NCI-H446 treated with DMSO at 0.1 percent for 48 hours (cell line): ENCODE measurements at places on chromosomes 5 and 9.

GRCh38 chr5:54519509-54519876, 1.9 kb downstream of the SNX18 start:
- DNase-seq = no peak

DNA sequence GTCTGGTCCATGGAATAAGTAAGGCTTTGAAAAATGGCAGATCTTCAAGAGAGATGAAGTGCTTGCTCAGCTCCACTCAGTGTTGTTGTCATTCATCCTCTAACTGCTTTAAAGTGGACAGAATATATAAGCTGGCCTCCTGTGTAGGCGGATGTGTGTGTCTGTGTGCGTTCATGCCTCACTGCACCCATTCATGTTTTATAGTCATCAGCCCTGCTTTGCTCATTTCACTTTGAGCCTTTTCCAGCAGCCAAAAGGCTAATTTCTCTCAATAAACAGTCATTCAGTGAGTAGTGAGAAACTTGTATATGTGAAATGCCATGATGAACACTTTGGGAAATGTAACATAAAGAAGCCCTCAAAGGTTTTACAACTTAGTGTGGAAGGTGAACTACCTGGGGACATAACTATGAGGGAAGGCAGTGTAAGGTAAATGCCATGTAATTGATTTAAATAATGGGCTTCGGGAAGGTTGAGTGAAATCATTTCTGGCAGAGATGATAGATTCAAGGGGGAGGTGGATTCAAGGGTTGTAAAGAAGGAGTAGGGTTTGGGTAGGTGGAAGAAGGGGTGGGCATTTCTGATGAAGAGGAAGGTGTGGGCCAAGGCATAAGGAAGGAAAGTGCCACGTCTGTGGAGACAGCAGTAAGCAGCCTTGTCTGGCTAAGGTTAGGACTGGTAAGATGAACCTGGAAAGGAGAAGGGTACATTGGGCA, 15.7 kb downstream of the TTC23L start:
- DNase-seq = peak; percentile 61

DNA sequence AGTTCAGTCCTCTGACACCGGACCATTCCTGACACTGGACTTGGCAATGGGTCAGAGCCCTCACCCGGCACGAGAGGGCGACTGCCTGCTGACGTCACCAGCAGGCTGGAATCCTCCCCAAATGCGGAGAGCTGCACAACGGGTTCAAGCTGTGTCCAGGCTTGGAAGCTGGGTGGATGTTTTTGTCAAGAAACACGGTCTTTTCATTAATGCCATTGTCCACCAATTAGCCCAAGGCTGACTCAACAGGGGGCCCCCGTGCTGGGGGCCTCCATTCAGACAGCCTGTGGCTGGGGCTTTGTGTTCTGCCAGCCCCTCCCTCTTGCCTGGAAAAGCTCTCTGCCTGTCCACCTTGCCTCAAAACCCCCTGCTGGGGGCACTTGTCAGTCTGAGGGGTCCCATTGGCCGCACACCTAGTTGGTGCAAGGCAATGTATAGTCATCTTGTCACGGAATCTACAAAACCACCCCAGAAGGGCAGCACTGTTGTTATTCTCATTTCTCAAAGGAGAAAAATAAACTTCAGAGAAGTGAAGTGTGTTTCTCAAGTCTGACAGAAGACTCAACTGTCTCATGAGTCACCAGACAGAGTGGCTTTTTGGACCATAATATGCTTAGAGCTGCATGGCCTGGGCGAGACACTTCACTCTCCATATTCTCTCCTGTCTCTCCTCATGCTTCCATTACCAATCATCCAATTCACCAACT, 24.6 kb downstream of the NDUFA8 start:
- no peak for DNase-seq

DNA sequence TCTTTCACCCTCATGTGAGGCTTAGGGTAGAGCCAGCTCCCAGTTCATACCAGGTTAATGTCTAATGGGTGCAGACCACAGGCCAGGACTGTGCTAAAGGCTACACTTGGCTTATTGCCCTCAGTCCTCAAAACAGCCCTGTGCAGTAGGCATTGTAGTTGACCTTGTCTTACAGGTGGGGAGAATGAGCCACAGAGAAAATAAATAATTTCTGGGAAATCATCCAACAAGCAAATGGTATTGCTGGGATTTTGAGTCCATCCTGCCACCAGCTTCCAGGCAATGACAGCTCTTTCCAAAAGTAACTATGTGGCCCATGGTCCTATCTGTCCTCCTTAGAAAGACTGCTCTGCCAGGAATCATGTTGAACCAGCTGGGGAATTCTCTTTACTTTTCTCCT, 450.0 kb downstream of the GADD45G start:
- no peak for DNase-seq

DNA sequence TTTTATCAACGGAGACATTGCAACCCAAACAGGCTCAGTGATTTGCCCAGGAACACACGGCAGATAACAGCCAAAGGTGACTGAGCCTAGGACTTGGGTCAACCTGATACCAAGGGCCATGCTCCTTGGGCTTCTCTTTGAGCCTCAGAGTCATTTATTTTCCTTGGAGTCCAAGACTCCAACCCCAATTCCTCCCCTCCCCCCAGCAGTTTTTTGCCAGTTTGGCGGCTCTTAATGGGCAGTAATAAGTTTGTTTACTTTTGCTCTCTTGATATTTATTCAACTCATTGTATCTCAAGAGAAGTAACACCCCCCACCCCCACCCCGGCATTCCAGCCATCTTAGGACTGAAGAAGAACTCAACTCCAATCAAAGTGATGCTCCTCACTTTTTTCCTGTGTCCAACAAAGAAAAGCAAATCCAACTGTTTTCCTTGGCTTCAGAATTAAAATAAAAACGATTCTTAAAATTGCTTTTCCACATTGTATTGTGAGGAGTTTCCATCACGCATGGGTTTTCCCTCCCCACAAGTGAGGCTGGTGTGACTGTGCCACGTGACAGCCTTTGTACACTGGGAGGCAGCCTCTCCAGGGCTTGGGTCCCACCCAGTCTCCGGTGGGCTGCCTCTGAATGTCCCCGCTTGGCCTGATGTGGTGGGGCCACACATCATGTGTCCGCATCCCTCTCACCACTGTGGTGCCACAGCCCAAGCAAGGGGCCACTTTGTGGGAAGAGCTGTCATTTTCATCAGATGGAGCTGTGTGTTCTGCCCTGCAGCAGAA, 9.1 kb downstream of the ANGPTL2 start:
- no peak for DNase-seq

- no peak for DNase-seq
These were observed 28.7 kb upstream of the PDE4D start for GRCh38 chr5:59922220-59922619.

- no peak for DNase-seq
These were observed 1.9 kb downstream of the HOMER1 start for GRCh38 chr5:79512049-79512448.

DNA sequence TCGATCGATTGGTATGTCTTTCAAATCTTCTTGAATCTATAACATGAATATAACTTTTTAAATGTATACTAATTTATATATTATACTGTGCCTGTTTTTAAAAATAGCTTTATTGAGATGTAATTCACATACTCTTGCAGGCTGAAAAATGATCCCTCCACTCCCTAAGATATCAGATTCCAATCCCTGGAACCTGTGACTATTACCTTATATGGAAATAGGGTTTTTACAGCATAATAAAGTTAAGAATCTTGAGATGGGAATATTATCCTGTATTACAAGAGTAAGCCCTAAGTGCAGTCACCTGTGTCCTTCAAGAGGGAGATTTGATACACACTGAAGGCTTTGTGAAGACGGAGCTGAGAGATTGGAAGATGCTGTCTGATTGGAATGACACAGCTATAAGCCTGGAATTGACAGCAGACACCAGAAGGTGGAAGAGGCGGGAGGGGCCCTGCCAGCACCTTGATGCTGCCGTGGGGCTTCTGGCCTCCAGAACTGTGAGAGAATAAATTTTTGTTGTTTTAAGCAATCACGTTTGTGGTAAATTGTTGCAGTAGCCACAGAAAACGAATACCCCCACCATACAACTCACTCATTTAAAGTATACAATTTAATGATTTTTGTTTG, 161.3 kb downstream of the RMI1 start:
- no peak for DNase-seq

- DNase-seq = peak; percentile 59
These were observed 48.8 kb upstream of the GALNT10 start for GRCh38 chr5:154141745-154142221.

GRCh38 chr5:119079318-119079921, 8.5 kb downstream of the DMXL1 start:
- no peak for DNase-seq

DNA sequence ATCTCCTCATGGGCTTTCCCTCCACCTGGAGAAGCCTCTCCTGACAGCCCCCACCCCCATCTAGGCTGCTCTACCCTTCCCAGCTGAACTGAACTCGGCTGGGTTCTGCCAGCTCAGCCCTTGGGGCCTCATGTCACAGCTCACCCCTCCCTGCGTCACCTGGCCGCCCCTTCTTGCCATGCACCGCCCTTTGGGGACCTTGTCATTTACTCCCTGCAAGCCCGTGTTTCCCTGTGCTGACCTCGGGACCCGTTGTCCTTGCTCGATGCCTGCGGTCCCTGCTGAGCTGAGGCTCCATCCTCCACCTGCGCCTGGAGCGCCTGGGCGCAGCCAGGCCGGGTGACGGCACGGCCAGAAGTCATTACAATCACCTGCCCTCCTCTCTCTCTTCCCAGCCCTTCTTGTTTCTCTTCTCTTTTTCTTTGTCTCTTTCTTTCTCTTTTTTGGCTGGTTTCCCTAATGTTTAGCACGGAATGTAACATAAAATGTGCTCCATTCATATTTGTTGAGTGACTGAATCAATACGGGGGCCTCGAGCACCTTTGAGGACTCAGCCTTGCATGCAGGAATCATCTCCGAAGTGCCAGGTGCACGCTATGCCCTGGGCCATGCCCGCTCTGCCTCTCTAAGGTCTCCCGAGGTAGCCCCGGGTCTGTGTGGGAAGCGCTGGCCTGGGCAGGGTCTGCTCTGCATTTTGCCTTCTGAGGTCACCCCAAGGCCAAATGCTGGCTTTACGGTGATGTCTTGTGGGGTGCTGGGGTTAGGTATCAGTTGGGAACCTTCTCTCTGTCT, 48.1 kb upstream of the COL5A1 start:
- no peak for DNase-seq

- no peak for DNase-seq
These were observed 6.3 kb upstream of the TDRD7 start for GRCh38 chr9:97405551-97405950.

- DNase-seq = no peak
These were observed 61.8 kb upstream of the TBC1D2 start for GRCh38 chr9:98317134-98317857.

DNA sequence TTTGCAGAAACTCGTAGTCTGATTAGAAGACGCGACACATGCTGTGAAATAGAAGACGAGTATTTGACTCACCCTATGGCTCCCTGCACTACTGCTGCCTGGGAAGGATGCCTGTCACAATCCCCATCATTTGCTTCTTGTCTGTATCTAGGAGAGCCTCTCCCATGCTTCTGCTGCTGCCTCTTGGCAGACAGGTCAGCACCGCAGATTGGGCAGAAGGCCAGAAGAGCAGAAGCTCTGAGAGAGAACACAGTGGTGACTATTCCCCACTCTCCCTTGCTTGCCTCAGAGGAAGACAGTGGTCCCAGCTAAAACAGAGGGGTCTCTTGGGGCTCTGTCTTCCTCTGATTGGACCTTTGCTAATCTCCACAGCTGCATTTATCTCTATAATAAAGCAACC, 84.0 kb upstream of the SMIM32 start:
- DNase-seq = no peak

GRCh38 chr9:100774962-100775361, 197.1 kb downstream of the CAVIN4 start:
- no peak for DNase-seq

- peak; percentile 9 for DNase-seq
These were observed 5.1 kb upstream of the SMIM15 start for GRCh38 chr5:61167382-61167781.

DNA sequence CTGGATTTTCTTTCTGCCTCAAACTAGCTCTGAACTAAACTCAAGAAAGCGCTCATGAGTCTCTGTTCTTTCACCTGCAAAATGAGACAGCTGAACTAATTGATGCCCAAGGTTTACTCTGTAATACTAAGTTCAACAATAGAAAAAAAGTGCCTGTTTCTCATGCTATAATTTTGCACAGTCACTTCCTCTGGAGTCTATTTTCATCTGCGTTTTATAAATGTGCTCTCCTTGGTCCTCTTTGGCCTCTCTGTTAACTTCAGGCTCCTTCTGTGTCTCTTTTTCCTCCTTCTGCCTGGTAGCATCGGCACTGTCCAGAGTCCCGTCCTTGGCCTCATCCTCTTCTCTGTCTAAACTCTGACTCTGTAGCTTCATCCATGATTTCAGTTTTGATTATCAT, 311.9 kb upstream of the TLE4 start:
- no peak for DNase-seq

DNA sequence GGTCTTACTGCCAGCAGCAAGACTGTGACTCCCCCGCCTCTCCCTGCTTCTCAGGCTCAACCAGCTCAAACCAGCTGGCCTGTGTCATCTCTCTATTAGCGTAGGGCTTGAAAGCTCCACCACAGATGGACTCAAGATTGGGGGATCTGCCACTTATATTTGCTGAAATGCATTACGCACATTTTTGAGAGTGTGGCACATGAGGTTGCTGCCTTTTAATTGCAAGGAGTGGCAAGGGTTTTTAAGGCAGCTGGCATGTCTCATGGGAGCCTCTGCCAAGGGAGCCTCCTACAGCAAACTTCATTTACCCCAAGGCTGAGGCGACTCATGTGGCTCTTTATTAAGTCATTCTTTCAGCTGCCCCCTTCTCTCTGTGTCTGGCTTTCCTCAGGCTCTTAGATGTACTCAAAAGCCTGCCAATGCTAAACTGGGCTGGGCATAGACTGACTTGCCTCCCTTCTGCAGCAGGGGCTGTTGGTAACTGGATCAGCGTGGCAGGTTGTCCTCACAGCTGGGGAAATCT, 219.3 kb downstream of the SMARCA2 start:
- DNase-seq = peak; percentile 74

DNA sequence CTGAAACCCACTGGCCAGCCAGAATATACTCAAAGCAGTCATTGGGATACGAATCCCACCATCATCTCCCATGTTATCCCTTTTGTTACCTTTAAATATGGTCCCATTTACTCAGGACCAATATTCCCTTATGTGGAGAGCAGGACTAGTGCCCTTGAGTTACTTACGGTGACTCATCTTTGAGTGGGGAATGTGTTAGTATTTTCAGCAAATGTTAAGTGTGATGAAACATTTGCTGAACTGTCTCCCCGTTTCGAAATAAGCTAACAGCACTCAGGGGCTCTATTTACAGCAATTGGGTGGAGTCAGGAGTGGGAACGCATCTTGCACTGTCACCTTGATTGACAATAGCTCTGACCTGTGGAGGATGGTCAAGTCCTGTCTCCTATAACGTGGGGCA, 67.4 kb downstream of the CTSL start:
- DNase-seq = no peak

- no peak for DNase-seq
These were observed 26.6 kb downstream of the DEPDC1B start for GRCh38 chr5:60673334-60673733.
